ENCODE measurements at places on chromosomes 6 and 20.

DNA sequence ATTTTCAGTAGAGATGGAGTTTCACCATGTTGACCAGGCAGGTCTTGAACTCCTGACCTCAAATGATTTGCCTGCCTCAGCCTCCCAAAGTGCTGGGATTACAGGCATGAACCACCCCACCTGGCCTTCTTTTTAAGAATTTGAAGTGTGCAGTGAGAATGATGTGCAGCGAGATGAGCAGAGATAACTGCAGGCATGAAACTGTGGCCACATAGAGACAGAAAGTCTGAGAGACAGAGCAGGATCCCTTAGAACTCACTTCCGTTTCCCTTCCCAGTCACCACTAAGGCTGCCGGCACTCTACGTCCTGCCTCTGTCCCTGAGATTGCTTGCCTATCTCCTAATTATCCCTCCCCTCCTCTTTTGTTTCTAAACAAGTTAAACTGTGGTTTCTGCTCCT lies 27.2 kb downstream of the IL22RA2 start:
- no peak for DNase-seq

DNA sequence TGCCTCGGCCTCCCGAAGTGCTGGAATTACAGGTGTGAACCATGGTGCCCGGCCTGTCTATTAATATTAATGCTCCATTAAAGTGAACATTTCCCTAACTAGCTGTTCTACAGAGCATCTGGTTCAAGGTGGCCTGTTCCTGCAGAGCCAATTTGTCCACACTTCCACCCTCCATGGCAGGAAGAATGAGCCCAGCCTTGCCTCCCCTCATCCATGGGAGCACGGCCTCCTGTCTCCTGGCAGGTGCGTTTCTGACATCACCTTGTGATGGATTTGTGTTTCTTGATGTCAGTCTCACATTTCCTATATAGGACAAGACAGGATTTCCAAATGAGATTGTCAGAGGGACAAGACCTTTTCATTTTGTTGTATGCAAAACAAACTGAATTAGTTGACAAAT lies 105.7 kb upstream of the FRMD1 start:
- no peak for DNase-seq

- peak; percentile 1 for DNase-seq
Observed at GRCh38 chr6:84583784-84584183, 180.6 kb downstream of the TBX18 start.

- no peak for DNase-seq
Observed at GRCh38 chr6:37077191-37077904, 71.9 kb downstream of the FGD2 start.

DNA sequence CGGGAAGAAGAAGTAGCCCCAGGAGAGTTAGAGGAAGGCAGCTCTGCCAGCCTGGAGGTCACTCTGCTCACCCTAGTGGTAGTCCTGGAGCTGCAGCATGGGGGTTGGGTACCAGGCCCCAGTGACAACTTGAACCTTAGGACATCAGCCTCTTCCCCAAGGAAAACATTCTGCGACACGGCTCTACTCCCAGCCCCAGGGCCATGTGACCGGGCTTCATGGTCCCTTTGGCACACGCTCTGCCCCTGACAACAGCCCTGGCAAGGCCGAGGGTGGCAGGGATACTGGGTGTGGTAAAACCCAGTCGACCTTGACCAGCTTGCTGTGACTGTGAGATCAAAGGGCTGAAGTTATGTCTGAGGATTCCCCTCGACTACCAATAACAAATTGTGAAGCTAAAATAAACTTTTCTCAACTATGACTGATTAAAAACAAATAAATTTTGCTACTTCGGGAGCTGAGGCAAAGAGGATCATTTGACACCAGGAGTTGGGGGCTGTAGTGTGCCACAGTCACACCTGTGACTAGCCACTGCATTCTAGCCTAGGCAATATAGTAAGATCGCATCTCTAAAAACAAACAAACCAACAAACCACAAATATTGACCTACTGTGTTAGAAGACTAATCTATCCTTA lies 24.4 kb upstream of the ARID1B start:
- no peak for DNase-seq

DNA sequence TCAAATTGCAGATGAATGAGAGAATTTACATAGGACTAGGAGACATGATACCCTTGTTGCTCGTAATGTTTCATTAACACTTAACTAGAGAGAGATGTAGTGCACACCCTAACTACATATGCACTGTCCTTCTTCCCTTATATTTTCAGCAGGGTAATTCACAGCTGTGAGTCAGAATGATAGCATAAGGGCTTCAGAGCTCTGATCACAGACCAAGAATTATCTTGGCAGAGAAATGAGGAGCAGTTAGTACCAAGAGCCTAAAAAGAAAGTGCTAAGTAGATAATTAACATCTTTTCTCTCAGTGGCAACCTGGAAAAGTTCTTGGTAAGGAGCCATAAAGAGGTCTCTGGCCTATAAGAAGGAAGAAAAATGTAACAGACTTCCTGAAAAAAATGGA lies 35.8 kb downstream of the GRIK2 start:
- no peak for DNase-seq

DNA sequence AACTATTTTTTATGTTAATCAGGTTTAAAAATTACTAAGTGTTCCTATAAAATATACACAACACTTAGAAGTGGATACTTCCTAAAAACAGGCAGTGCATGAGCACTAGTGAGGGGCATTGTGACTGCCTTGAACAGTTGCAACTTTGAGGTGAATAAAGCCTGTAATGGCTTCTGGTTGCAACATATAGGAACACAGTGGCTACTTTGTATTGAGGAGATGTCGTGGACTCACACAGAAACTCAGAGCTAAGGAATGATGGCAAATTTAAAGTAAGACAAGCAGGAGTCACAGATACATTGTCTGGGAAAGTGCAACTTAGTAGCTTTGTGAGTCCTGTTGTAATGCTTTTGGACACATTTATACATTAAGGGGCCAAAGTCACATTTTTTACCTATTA lies 861 bp upstream of the HLA-A start:
- DNase-seq = no peak

GRCh38 chr6:155066921-155067680 lies 72.0 kb downstream of the TIAM2 start:
- DNase-seq = no peak

GRCh38 chr6:28767133-28767532 lies 156.7 kb downstream of the TRIM27 start:
- no peak for DNase-seq

GRCh38 chr6:62775427-62776022 lies 435.7 kb upstream of the FKBP1C start:
- peak; percentile 58 for DNase-seq

- DNase-seq = no peak
Observed at GRCh38 chr20:43463527-43464218, 6.0 kb downstream of the SRSF6 start.

DNA sequence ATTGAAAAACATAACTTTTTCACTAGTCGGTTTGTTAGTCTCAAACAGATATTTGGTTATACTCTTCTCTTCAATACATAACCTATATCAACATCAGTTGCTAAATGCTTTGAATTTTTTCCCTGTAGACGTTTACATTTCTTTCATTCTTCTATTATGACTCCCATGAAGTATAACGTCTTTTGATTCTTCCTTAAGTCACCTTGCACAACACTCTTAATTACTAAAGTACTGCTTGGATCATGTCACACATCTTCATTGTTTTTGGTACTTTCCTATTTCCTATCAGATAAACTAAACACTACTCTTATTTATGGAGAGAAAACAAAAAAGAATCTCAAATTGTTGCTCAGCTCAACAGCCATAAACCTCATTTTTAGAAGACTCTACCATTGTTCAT lies 23.0 kb upstream of the BMP5 start:
- no peak for DNase-seq

DNA sequence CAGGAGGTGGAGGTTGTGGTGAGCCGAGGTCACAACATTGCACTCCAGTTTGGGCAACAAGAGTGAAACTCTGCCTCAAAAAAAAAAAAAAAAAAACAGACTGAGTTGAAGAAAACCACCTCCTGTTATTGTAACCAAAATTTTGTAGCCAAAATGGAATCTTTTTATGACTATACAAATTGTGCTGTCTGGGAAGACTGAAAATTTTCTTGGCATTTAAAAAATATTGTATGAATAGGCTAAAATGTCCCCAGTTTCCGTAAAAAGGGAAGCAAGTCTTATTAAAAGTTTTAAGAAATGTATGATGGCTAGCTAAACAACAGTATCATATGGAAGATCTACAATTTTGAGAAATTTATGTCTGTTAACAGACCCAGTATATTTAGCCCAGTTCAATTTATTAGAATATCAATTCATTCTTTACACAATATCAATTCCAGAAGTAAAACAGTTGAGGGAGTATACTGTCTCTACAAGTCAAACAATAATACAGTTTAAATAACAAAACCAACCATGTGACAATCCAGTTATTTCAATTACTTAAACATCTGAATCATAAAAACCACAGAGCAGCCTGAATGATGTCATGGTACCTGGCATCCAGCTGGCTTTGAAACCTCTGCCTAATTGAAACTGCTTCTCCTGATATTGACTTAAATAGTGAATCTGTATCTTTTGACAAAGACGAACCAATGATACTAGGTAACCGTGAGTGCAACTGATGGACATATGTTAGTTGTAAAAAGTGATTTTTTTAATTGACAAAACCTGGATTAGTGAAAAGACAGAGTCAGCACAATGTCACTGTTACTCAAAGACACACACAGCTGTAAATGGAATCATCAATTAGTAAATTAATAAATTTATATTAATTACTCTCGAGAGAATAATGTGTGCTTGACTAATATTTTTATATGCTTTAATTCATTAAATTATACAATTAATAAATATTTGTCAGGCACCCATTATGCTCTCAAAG lies 166.6 kb upstream of the MARCKS start:
- no peak for DNase-seq

DNA sequence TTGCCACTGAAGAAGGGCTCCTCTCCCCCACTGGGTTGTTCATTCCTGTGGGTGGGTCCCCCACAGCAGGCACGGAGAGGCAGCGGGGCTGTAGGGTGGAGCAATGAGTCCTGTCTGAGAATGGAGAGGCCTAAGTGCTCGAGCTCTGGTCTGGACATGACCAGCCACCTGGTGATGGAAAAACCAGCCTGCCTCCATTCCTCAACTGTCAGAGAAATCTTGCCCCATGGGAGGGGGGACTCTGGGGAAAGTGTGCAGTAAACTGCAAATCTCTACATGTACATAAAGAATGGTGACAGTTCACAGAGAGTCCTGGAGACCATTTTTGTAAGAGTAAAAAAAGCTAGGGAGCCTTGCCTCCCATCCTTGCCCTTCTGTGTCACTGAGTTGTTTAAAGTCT lies 34.1 kb downstream of the INSM1 start:
- no peak for DNase-seq
